Activated CD4-positive, alpha-beta T cell treated with anti-CD3 and anti-CD28 coated beads, Interleukin-2, amount 10 ng/mL, durations not matched to agents 7 days and 5 days (primary cell): ENCODE measurements at places on chromosomes 1 and 21. TPM values are rescaled to one million over a fixed set of nuclear protein-coding genes. Genes with fewer than 3 reads are reported as not detected.

Gene TRIM45
- 0.33 TPM for total RNA-seq

Gene SH2D5
- total RNA-seq = not detected

Gene OR2T33
- not detected for total RNA-seq

Gene MROH7
- total RNA-seq = not detected

Gene TINAGL1
- not detected for total RNA-seq

Gene CTSK
- 5.8 TPM for total RNA-seq

DNA sequence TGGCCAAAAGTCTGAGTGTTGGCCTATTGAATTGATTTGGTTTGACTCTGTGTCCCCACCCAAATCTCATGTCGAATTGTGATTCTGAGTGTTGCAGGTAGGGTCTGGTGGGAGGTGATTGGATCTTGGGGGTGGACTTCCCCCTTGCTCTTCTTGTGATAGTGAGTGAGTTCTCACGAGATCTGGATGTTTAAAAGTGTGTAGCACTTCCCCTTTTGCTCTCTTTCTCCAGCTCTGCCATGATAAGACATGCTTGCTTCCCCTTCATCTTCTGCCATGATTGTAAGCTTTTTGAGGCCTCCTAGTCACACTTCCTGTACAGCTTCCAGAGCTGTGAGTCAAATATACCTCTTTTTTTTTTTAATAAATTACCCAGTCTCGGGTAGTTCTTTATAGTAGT lies 297.1 kb upstream of the ZRANB2 start:
- no peaks in the 10 kb centered on the region for H3K4me1 ChIP-seq
- H3K27me3 ChIP-seq = no peaks in the 10 kb centered on the region
- no peak for DNase-seq

- DNase-seq = no peak
- no peaks in the 10 kb centered on the region for H3K4me1 ChIP-seq
- no peaks in the 10 kb centered on the region for H3K36me3 ChIP-seq
- H3K27ac ChIP-seq = no peak overlapping the region
Measured at GRCh38 chr1:209328196-209328595, 255.3 kb upstream of the CAMK1G start.

- H3K4me3 ChIP-seq = no peak overlapping the region
- H3K4me1 ChIP-seq = peaks cover 11% of the 10 kb centered on the region
- no peak for DNase-seq
- peaks cover 4% of the 10 kb centered on the region for H3K36me3 ChIP-seq
Measured at GRCh38 chr1:218299416-218299815, 14.3 kb downstream of the RRP15 start.

DNA sequence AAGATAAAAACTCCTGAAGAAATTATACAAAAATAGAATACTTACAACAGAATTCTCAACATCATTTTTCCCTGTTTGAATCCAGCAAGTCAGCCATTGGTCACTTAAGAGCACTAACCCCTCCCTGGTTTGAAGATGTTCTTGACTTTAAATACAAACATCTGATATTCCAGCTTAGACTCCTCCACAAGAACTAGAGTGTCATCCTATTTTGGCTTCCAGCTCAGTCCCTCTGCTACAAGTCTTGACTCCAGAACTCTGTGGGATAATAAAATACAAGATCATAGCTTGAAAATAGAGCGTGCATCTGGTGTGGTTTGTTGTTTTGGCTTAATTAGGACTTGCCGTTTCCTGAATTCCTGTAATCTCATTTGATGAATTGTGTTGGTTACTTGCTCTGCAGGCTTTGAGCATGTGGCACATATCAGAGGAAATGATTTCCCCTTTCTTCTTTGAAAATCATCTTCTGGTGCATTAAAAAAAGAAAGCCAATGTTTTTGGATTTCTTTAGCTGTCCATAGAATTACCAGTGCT lies 63.7 kb upstream of the DPT start:
- DNase-seq = no peak
- no peak overlapping the region for H3K4me3 ChIP-seq
- no peaks in the 10 kb centered on the region for H3K36me3 ChIP-seq
- peaks cover 3% of the 10 kb centered on the region for H3K27me3 ChIP-seq

GRCh38 chr1:87370544-87370943 lies 41.9 kb downstream of the LMO4 start:
- H3K27me3 ChIP-seq = no peaks in the 10 kb centered on the region
- H3K36me3 ChIP-seq = no peaks in the 10 kb centered on the region
- no peak overlapping the region for H3K27ac ChIP-seq
- DNase-seq = no peak

GRCh38 chr1:155591770-155592169 lies 18.2 kb upstream of the MSTO1 start:
- no peaks in the 10 kb centered on the region for H3K27me3 ChIP-seq
- peaks cover 6% of the 10 kb centered on the region for H3K4me1 ChIP-seq
- no peaks in the 10 kb centered on the region for H3K36me3 ChIP-seq
- DNase-seq = peak; percentile 64
- H3K27ac ChIP-seq = no peak overlapping the region
- no peak overlapping the region for H3K4me3 ChIP-seq

GRCh38 chr21:19224090-19224489 lies 820.5 kb upstream of the TMPRSS15 start:
- H3K27ac ChIP-seq = no peak overlapping the region
- no peak for DNase-seq
- no peak overlapping the region for H3K4me3 ChIP-seq
- no peaks in the 10 kb centered on the region for H3K4me1 ChIP-seq
- H3K36me3 ChIP-seq = no peaks in the 10 kb centered on the region

DNA sequence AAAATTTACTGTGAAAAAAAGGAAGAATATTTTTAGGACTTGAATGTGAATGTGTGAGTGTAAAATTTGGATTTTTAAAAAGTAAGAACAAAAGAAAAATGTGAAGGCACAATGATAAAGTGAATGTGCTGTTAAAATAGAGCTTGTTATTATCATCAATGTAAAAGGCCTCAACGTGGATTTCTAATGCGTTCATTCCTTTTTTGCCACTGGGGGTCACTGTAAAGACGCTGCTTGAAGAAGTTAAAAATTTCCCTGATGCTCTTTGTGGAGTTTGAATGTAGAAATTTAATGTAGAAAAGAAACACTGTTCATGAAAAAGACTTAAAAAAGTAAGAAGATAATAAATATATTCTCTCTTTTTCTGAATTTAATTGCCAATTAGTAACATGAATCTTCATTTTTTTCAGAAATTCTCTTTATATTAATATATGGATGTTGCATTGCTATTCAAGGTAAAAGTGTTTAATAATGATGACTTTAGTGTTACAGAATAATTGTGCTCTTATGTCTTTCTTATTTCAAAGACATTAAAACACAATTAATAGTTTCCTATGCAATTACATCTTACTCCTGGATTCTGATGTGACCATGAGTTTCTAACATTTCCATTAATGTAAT lies 161.5 kb downstream of the DNM3 start:
- DNase-seq = peak; percentile 48
- no peaks in the 10 kb centered on the region for H3K36me3 ChIP-seq
- H3K27me3 ChIP-seq = no peaks in the 10 kb centered on the region
- no peak overlapping the region for H3K27ac ChIP-seq

DNA sequence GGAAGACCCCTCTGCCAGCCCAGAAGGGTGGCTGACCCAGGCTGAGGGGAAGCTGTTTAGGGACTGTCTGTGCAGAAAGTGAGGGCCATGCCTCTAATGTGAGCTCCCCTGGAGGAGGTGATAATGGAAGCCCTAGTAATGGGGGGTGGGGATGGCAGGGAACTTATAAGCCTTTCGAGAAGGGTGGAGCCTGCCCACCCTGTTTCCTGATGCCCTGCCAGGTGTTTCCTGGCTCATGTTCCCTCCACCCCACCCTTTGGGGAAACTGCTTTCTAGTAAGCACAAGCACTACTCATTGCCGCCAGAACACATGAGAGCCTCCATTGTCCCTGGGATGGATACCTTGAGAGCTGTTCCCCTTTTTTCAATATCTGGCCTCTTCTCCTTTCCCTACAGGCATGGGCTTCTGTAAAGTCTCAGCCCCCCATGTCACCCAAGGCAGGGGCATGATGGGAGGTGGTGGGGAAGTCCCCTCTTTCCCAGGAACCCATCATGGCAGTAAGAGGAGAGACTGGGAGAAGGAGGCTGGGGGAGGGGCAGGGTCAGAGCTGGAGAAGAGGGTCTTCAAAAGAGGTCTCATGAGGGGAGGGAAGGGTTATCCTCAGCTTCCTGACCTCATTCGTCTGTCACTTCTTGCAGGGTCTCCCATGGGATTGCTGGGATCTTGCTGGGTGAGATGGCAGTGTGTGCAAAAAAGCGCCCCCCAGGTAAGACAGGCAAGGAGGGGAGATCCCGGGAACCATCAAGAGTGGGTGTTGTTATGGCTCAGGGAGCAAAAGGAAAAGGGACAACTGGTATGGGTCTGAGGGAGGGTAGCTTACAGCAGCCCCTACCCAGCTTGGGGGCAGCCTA lies 2.4 kb downstream of the ATP8B2 start:
- H3K27ac ChIP-seq = peak overlapping the region; percentile 81
- H3K4me1 ChIP-seq = peaks cover 66% of the 10 kb centered on the region
- DNase-seq = peak; percentile 54
- peak overlapping the region; percentile 93 for H3K4me3 ChIP-seq
- peaks cover 6% of the 10 kb centered on the region for H3K27me3 ChIP-seq
- peaks cover 36% of the 10 kb centered on the region for H3K36me3 ChIP-seq

GRCh38 chr21:32603131-32603530 lies 9.0 kb downstream of the CFAP298 start:
- H3K36me3 ChIP-seq = peaks cover 29% of the 10 kb centered on the region
- no peak for DNase-seq
- H3K27ac ChIP-seq = no peak overlapping the region

DNA sequence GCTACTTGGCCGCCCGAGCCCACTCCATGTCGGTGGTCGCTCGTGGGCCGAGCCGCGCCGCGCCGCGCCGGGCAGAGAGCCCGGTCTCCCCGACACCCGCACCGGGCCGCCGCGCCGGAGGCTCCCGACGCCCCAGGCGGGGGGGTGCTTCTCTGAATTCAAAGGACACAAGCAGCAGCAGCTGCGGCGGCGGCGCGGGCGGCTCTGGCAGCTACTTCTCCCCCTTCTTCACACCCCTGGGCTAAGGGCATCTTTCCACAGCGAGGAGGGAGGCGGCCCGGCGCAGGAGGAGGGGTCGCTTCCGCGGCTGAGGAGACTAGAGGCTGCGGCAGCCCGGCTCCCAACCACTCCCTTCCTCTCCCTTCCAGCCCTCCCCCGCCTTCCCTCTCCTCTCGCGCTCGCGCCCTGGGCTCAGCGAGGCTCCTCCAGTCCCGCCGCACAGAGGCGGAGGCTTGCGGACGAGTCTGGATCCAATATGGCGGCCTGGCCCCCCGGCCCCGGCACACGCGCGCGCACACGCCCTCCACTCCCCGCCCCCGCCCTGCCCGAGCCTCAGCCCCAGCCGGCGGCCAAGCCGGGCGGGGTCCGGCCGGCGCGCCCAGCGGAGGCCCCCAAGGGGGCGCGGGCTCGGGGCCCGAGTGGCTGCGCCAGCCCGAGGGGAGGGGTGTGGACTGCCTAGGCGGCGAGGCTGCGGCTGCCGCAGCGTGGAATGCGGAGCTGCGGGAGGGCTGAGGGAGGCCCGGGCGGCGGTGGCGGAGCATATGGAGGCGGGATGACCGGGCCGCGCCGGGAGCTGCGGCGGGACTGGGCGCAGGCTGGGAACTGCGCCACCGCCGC lies at the start of gene CDC42BPA:
TSS of gene CDC42BPA (minus strand) at position 477 of the 837 bp plus-strand sequence. CDS start 1,310 bp downstream, outside the sequence.
- H3K27me3 ChIP-seq = peaks cover 54% of the 10 kb centered on the region
- DNase-seq = peak; percentile 40
- peaks cover 29% of the 10 kb centered on the region for H3K4me1 ChIP-seq
- H3K4me3 ChIP-seq = peak within 1 kb of the TSS; percentile 82

DNA sequence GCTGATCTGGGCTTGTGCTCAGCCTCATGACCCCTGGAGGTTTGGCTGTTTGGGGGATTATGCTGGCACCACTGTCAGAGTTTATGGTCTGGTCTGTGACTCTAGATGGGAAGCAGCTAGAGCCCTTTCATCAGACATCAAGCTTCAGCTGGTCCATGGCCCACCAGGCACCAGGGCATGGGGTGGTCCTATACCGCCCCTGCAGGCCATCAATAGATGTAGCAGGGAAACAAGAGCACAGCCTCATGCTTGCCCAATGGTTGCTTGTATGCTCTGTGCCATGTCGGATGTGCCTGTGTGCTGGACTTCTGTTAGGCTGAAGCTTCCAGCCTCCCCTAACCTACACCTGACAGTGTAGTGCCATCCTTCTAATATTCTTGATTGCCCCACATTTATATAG lies 71.1 kb upstream of the CD34 start:
- H3K27me3 ChIP-seq = peaks cover 18% of the 10 kb centered on the region
- H3K4me1 ChIP-seq = no peaks in the 10 kb centered on the region
- no peak overlapping the region for H3K27ac ChIP-seq
- H3K36me3 ChIP-seq = no peaks in the 10 kb centered on the region
- no peak overlapping the region for H3K4me3 ChIP-seq
- no peak for DNase-seq

DNA sequence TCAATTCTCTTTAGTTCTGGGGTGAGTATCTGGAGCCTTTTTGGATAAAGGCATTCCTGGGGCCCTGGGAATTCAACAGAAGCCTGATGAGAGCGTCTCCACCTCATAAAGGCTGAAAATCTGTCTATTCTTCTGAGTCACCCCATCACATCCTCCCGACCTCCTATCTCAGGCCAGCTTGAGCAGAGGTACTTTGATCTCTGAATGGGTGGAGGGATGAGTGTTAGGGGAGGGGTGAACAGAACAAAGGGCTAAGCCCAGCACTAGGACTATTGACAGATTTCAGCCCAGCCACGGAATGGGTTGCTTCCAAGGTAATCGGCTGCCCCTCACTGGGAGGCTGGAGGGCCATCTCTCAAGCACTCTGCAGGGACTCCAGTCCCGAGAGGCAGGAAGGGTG lies 2.5 kb upstream of the MYBPH start:
- no peak overlapping the region for H3K4me3 ChIP-seq
- H3K36me3 ChIP-seq = no peaks in the 10 kb centered on the region
- no peak for DNase-seq
- H3K4me1 ChIP-seq = no peaks in the 10 kb centered on the region
- no peak overlapping the region for H3K27ac ChIP-seq

DNA sequence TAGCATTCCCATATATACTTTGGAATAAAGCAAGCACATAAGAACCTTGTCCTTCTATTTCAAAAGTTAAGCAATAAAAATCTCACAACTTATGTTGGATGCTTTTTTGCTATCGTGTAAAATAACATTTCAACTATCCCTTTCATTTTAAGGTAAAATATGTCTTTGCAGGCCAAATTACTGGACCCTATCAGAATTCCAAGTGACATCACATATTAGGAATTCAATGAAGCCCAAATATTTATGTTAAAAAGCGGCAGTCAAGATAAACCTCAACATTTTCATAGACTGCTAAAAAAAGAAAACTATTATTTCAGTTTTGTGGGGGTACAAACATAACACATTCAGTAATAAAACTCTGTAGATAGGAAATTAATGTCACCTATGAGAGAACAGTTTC lies 252.0 kb downstream of the KCTD3 start:
- no peaks in the 10 kb centered on the region for H3K4me1 ChIP-seq
- no peak overlapping the region for H3K4me3 ChIP-seq
- H3K36me3 ChIP-seq = no peaks in the 10 kb centered on the region
- DNase-seq = no peak
- H3K27me3 ChIP-seq = no peaks in the 10 kb centered on the region
- H3K27ac ChIP-seq = no peak overlapping the region
